ENCODE measurements at places on chromosomes 16 and 17.

DNA sequence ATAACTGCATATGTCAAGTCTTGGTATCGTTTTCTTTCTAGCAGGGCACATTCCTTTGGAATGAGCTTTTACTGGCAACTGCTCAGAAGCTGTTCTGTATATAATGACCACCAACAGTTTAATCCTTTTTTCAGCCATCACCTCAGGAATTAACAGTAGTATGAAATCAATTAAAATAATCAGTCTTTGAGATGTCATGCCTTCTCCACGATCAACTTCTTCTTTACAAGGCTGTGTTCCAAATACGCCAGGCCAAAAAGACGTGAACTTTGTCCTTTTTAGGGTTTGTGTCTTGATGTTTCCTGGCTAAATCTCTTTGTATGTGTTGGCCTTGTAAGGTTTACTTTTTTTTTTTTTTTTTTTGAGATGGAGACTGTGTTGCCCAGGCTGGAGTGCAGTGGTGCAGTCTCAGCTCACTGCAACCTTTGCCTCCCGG is 54.9 kb downstream of the ABCC1 start:
- DNase-seq, result no peak

DNA sequence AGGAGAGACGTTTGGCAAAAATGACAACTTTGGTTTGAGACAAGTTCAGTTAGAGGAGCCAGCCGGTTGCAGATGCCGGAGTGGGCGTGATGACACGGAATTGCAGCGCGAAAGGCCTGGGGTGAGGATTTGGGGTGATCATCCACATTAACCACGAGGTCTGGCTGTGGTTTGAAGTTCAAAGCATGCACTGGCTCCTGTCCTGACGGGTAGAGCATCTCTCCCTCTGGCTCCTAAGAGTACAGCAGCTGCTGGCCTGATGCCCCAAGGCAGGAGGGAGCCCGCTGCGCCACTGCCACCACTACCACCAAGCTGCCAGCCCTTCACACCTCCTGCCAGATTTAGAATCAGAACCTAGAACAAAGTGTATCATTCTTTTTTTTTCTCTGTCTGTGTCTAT is 3.7 kb downstream of the RHBDL3 start:
- no peak for DNase-seq

DNA sequence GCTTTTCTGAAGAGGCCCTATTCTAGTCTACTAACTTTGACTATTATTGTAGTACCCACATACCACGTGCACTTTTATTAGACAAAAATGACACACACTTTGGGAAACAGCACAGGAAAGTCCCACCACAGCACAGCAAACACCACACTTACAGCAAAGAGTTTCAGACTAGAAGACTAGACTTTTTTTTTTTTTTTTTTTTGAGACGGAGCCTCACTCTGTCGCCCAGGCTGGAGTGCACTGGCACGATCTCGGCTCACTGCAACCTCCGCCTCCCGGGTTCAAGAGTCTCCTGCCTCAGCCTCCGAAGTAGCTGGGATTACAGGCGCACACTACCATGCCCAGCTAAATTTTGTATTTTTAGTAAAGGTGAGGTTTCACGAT is 20.1 kb downstream of the YWHAE start:
- DNase-seq, result no peak

DNA sequence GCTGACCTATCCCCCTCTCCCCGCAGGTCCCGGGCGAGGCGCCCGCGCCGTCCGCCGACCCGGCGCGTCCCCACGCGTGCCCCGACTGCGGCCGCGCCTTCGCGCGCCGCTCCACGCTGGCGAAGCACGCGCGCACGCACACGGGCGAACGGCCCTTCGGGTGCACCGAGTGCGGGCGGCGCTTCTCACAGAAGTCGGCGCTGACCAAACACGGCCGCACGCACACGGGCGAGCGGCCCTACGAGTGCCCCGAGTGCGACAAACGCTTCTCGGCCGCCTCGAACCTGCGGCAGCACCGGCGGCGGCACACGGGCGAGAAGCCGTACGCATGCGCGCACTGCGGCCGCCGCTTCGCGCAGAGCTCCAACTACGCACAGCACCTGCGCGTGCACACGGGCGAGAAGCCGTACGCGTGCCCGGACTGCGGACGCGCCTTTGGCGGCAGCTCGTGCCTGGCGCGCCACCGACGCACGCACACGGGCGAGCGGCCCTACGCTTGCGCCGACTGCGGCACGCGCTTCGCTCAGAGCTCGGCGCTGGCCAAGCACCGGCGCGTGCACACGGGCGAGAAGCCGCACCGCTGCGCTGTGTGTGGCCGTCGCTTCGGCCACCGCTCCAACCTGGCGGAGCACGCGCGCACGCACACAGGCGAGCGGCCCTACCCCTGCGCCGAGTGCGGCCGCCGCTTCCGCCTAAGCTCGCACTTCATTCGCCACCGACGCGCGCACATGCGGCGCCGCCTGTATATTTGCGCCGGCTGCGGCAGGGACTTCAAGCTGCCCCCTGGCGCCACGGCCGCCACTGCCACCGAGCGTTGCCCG is 10.3 kb downstream of the ZNF771 start:
- DNase-seq, result peak; percentile 85

GRCh38 chr17:82720204-82720603 is 3.7 kb downstream of the FN3KRP start:
- DNase-seq, result no peak

DNA sequence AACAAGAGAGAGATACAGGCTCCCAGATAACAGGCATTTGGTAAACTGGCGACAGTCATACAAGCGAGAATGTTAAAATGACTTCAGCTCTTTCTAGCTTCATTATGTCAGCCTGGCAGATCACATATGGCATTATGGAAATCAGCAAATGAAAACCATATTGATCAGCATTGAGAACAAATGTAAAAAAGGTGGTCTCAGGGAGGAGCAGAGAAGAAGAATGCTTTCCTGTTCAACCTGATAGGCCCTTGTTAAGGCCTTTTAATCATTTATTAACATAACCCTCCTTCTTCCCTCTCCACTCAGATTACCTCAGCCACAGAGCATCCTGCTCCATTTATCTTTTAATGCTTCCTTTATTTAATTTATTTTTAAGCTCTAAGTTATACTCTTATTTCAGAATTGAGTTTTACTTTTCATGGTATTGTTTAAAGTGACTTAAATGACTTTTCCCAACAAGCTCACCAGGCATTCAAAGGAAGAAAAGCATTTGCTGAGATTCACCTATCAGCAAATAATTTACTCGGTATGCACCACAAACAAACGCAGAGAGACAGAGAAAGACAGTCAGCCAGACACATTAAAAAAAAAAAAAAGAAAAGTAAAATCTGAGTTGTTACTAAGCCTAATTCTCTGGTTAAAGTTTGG is 243.9 kb upstream of the TBX2 start:
- no peak for DNase-seq

DNA sequence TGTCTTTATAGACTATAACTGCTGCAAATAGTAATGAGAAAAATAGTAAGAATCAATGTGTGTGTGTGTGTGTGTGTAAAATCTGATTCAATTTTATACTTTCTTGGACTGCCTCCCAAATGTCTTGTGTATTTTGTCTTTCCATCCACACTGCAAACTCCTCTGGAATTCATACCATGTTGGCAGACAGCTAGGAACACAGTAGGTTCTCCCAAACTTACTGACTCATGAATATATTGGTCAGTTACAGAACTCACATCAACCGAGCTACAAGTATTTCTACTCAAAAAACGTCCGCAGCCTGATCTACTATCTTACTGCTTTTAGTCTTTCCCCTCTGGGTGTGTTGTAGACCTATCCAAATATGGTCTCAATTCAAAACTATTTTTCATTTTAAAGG is 542.7 kb upstream of the PSMD7 start:
- no peak for DNase-seq

DNA sequence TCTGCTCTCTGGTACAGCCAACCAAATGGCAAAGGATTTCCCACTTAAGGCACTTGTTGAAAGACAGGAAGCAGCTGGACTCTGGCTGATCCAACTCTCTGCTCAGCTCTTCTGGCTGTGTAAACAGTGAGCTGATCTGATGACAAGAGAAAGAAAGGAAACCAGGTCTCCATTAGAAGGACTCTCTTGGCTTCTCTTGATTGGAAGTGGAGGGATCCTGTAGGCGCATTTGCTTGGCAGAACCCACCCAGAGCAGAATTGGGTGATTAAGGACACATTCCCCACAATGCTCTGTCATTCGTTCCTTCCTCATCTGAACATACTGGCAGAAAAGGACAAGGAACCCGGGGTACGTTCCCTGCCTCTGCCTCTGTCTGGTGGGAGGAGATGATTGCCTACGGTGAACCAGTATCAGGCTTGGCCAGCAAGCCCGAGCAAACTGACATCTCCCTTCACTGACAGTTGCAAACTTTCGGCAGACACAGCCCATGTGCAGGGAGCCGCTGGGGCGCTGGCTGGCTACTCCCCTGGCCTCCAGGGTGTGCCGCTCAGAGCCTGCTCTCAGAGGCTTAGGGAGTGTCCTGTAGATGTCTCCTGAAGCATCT is 29.1 kb downstream of the LDHD start:
- no peak for DNase-seq

- no peak for DNase-seq
Observed at GRCh38 chr17:17661834-17662385, 19.3 kb upstream of the RAI1 start.

DNA sequence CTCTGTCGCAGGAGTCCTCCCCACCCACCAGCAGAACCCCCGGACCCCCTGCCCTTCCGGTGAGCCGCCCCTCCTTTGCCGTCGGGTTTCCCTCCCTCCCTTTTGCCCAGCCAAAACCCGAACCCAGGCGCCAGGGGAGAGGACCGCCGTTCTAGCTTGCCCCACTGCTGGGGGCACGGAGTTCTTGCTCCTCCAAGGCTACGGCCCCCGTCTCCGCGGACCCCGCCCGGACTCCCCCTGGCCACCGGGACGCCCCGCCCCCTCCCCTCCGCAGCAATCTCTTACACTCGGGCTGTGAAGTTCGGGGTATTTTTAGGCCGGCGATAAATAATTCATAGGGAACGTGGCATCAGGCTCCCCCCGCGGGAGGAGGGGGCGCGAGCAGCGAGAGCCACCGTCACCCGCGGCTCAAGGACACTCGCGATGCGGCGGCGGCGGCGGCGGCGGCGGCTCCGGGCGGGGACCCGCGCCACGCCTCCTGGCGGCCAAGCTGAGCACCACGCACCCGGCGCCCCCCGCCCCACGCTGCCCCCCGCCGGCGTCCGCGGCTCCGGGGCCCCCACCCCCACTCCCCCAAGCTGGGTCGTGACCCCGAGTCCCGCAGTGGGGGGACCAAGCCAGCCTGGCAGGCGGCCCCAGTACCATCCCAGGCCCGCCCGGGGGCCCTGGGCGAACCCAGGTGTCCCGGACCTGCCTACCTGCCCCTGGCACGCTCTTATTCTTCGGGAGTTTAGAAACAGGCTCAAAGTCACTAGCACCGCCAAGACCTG is at the start of gene GRIN2C:
TSS of gene GRIN2C (minus strand) at position 427 of the 770 bp plus-strand sequence. CDS start 4,793 bp downstream, outside the sequence.
- DNase-seq, result no peak

GRCh38 chr16:14125000-14125681 is 54.0 kb downstream of the MRTFB start:
- no peak for DNase-seq

DNA sequence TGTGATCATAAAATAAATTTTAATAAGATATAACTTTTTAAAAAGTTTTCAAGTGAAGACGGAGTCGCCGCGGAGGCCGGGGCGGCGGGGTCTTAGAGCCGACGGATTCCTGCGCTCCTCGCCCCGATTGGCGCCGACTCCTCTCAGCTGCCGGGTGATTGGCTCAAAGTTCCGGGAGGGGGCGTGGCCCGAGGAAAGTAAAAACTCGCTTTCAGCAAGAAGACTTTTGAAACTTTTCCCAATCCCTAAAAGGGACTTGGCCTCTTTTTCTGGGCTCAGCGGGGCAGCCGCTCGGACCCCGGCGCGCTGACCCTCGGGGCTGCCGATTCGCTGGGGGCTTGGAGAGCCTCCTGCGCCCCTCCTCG is at the start of gene FOXC2:
TSS of gene FOXC2 (plus strand) at position 229 of the 365 bp plus-strand sequence. CDS start 507 bp downstream, outside the sequence.
- DNase-seq, result no peak

DNA sequence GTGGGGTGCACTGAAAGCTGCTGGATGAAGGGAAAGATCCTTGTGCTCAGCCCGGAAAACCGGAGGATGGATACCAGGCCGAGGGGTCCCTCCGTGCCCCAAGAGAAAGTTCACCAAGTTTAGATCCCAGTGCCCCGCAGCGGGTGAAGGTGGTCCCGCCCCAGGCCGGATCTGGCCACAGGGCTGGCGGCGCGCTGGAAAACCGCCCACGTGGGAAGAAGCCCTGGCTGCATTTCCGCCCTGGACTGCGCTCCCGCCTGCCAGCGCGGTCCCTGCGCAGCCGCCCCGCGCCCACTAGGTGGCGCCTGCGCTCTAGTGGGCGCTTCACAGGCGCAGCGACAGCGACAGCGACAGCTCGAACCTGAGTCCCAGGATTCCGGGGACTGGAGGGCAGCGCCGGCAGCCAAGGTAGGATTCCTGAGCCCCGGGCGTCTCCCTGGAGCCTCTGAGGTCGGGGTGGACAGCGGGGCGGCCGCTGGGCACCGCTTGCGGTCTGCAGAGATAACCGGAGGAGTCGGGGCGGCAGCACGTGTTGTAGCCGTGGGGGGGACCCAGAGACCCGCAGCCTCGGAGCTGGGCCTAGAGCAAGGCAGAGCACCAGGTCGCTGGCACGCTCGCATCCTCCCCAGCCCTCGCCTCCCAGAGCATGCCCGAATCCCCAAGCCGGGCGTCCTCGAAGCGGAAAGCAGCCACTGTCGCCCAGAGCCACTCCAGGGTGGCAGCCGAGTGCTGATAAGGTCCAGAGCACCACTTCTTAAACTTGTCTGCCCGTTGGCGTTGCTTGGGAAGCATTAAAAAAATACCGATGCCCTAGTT is at the start of gene CHD9:
TSS of gene CHD9 (plus strand) at position 322 of the 816 bp plus-strand sequence. CDS start 101,099 bp downstream, outside the sequence.
- peak; percentile 10 for DNase-seq

DNA sequence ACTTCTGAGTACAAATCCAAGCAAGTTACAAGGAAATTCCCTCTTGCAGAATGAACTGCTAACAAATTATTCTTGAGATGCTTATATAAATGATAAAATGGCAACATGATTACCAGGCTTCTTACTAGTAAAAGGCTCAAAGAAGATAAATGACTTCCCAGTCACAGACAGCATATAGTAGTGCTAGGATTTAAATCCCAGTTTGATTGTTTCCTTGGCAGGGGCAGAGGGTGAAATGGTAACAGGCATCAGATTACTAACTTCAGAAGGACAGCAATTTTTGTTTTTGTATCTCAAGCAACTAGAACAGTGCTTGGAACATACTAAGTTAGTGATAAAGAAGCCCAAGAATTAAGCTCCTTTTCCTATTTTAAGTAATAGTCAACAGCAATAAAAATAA is 102.8 kb downstream of the SSH2 start:
- DNase-seq, result no peak

DNA sequence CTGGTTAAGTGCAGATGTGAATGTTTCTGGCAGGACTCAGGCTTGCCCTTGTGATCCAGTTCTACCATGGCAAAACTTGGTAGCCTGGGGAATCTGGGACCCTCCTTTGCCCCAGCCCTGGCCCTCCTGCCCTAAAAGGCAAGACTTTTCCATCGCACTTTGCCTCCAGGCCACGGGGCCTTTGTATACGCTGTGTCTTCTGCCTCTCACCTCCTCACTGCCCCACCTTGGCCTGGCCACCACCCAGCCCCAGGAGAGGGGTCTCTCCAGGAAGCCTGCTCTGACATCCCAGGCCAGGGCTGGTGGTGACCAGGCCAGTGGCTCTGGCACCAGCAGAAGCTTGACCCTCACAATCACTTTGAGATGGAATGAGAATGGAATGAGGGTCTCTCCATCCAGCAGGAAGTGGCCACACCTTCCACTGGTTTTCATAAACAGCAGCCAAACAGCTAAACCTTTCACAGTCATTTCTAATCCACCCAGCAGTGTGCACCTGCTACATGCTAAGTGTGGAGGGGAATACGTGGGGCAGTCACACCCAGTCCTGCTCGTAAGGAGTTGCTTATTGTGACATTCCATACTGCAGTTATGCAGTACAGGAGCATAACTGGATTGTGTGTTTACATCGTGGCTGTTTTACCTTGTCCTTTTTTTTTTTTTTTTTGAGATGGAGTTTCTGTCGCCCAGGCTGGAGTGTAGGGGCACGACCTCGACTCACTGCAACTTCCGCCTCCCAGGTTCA is 1.6 kb upstream of the MRPL38 start:
- DNase-seq, result no peak

Data from NCI-H1048 (cell line).